MV-4-11 (cell line): ENCODE measurements at places on chromosomes 1 and 21.
A peak's percentile ranks its signal among the peaks of the same experiment; 100 is the strongest.

DNA sequence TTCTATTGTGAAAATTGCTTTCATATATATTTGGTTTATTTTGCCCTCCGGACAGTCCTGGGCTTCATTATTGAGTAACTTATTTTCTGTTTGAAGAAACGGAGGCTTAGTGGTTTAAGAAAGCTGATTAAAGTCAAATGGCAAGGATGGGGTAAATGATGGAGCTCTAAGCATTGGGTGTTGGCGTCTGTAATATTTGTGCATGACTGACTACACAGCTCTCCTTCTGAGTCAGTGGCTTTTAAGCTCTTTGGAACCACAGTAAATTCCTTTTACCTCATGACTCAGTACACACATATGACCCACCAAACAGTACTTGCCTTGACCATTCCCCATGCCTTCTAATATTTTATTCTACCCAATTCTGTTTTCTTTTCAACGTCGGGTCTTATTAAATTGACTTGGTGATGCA, 21.0 kb downstream of the B3GALT5 start:
- peak; percentile 26 for DNase-seq

DNA sequence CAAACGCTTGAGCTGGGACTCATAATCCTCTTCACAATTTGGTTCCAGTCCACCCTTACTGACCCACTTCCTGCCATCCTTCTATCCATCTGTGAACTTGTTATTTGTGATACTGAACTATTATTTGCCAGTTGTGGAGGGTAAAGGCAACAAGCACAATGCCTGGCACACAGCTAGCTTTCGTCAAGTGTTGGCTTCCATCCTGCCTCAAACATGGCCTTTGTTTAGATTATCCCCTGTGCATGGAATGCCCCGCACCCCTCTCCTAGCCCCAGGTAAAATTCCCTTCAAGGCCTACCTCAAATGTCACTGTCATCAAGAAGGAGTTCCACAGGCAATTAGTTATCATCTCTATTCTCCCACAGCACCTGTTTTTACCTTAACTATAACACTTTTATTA, 11.4 kb upstream of the CDCA8 start:
- no peak for DNase-seq

DNA sequence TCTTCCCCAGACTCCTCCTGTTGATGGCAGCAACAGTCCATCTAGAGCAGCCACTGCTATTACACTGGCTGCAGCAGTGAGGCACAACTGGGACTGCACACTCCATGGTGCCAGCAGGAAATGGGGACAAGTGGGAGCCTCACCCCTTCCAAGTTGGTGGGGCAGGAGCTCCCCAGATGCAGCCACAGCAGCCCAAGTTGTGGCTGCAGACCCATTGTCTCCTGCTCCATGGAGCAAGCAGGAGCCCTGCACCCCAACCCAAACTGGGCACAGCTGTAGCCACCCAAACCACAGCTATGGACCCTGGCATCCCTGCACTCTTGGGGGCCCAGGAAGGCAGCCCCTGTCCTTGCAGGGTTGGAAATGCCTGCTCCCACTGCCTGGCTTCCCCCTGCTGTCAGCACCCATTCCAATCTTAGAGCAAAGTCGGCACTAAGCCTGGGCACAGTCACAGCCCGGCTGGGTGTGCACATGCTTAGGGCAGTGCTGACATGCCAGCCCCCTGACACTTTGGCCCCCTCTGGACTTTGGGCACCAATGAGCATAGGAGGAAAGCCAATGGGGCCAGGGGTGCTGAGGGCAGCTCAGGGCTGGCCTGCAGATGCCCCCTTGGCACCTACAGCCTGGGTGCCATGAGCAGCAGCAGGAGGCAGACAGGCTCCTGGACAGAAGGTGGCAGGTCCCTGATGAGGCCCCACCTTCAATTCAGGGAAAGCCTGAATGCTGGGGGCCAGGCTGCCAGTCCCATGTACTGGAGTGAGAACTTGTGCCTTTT, 44.0 kb downstream of the MATN1 start:
- DNase-seq, result no peak

GRCh38 chr1:12078938-12079861, 16.1 kb downstream of the TNFRSF8 start:
- DNase-seq, result peak; percentile 11

- DNase-seq, result no peak
Measured at GRCh38 chr1:21755067-21755466, 27.9 kb downstream of the USP48 start.

GRCh38 chr1:38962560-38962959, 20.9 kb upstream of the RHBDL2 start:
- DNase-seq, result peak; percentile 77

GRCh38 chr1:15405106-15405850, 4.4 kb upstream of the EFHD2 start:
- no peak for DNase-seq

- peak; percentile 30 for DNase-seq
Measured at GRCh38 chr1:31745096-31745945, 18.8 kb downstream of the ADGRB2 start.

DNA sequence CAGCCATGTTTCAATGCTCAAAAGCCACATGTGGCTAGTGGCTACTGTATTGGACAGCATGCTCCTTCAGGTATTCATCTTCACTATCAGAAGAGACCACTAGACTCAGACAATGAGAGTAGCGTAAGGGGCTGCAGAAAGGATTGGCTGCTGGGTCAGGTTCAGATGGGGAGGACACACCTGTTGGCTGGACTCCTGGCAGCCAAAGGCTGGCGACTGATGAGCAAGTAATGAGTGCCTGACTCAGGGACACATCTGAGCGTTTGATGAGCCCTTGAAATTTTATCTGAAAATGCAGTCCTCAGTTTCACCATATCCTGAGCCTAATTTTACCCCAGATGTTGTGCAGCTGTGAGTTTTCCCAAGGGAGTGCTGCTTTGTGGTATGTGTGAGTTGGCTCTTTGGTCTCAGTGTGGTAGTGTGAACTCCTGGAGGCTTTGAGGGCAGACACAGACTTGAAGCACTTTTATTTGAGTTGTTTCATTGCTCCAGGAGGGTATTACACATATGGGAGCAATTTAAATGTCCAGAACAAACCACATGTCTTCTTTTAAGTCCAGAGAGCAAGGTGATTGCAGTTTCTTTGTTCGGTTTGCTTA, 9.6 kb downstream of the ST6GALNAC3 start:
- DNase-seq, result no peak

DNA sequence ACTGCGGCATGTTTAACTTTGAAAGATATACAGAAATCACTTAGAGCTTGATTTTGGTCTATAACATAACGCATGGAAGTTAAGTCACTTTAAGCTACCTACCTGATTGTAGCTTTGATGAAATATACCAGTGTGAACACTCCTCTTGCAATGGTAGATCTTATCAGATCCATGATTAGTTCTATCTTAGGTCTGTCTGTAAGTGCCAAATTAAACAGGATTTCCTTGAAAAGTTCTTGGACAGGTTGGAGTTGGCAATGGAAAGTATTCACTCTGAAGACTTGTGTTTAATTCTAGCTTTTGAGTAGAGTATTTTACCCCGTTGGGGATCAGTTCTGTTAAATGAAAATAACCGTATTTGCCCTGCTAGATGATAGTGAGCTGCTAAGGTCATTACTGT, 4.1 kb upstream of the ADGRL4 start:
- DNase-seq, result no peak

DNA sequence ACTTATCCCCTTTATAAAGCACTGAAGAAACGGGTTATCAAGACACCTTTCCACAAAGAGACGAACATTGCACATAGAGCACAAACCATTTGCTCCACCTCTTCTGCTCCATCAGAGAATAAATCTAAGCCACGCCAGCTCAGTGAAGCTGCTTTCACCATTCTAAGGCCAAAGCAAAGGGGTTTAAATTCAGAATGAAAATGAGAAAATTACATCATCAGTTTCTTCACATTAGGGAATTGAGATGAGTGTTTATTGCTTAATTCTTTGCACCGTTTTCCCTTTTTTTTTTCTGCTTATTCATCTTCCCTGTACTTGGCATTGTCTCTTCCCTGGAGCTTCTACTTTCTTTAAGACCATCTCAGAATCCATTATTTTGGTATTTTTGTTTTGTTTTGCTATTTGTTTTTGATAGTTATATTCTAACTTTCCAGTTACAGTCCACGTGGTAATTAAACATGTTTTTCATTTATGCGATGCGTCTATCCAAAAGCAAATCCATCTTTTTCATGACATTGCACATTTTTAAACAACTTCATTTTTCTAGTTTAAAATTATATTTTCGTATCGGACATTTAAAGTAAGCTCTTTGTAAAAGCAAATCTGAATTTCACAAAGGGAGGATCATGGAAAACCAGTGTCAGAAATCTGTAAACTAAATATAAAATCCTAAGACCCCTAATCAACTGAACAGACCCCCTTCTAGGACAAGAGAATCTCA, 1.9 kb upstream of the OR2T34 start:
- DNase-seq, result peak; percentile 48

DNA sequence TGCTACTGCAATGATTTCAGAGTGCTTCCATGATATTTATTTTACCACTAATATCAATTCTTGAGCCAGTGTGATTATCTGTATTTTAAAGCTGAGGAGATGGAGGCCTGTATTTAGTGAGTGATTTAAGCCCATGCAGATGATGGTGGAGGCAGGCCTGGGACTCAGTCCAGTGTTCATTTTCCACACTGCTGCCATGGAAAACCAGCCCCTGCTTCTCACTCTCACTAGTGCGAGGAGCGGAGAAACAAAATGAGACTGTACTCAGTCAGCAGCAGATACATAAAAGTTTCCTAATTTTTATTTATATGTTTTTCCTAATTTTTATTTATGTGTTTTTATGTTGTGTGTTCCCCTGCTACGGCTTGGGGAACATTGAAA, 32.8 kb downstream of the LRRC8B start:
- DNase-seq, result no peak

DNA sequence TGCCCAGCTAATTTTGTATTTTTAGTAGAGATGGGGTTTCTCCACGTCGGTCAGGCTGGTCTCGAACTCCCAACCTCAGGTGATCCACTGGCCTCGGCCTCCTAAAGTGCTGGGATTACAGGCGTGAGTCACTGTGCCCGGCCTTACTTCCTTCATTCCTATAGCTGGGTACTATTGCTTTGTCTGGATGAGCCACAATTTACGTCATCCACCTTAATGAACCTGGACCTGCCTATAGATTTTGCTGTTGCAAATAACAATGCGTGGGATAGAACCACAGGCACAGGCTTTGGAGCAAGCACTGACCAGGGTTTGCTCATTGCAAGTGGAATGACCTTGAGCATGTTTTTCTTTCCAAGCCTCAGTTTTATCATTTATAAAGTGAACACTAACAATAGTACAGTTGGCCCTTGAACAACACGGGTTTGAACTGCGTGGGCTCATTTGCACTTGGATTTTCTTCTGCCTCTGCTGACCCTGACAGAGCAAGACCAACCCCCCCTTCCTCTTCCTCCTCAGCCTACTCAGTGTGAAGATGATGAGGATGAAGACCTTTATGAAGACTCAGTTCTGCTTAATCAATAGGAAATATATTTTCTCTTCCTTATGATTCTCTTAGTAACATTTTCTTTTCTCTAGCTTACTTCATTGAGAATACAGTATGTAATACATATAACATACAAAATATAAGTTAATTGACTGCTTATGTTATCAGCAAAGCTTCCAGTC, 33.3 kb upstream of the BECN2 start:
- no peak for DNase-seq

GRCh38 chr21:46057710-46058241, 40.1 kb upstream of the COL6A2 start:
- DNase-seq, result no peak

DNA sequence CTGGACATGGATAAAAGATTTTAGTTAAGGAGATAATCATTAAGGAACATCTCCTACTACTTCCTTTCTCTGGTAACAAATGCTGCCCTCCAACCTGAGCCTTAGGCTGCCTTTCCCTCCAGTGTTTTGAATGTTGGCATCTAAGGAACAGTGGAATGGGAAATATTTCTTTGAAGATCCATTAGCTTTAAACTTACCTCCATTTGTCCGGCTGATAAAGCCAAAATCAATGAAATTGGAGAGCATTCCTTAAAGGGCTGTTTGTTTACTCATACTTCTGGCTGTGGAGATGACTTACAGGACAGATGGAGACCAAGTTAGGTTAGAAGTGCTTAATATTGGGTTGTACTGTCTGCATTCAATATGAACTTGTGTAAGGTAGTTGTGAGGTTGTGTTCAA, 439.1 kb downstream of the PLA2G4A start:
- DNase-seq, result no peak

GRCh38 chr1:154574716-154575115, 7.1 kb downstream of the CHRNB2 start:
- DNase-seq, result no peak

- no peak for DNase-seq
Measured at GRCh38 chr1:30613188-30613587, 110.2 kb downstream of the MATN1 start.

- DNase-seq, result no peak
Measured at GRCh38 chr21:38813547-38813946, 7.8 kb downstream of the ETS2 start.

- peak; percentile 79 for DNase-seq
Measured at GRCh38 chr1:31872658-31873636, 57.1 kb upstream of the SPOCD1 start.

DNA sequence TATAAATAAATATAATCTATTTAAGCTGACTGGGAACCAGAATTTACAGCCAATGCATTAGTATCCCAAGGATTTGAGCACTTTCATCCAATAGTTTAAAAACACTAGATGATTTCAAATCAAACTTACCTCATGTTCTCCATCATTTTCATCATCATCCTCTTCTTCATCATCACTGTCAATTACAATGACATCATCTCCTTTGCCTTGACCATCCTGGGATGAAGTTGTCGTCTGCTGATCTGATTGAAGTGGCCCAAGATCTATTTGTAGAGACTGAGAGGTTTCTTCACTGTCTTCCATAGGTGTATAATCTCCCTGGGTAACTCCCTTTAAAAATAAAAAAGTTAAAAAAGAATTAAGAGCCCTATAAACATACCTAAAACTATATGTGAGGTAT, 47.7 kb downstream of the TPR start:
- no peak for DNase-seq

DNA sequence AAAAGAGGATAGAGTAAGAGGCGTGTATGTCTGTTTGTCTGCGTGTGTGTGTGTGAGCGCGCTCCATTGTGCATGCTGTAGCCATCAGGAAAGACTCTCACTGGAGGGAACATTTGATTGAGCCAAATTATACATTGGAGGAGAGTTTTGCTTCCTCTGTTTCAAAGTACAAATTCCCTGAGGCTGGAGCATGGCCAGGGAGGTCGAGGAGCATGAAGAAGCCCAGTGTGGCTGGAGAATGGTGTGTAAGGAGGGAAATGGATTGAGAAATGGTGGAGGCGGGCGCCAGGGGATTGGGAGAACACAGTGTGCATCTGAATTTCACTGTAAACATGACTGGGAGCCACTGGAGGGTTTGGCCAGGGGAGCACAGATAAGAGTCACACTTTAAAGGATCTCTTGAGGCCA, 22.1 kb upstream of the EFNA1 start:
- no peak for DNase-seq
